ENCODE measurements at places on chromosomes 11 and 22. TPM values are rescaled to one million over a fixed set of nuclear protein-coding genes. Genes with fewer than 3 reads are reported as not detected.

The CELSR1 gene
- 0.81 TPM for total RNA-seq

- no peak for DNase-seq
Observed at GRCh38 chr22:30307041-30307574, 17.8 kb upstream of the CASTOR1 start.

The TFIP11 gene
- 15.0 TPM for total RNA-seq

DNA sequence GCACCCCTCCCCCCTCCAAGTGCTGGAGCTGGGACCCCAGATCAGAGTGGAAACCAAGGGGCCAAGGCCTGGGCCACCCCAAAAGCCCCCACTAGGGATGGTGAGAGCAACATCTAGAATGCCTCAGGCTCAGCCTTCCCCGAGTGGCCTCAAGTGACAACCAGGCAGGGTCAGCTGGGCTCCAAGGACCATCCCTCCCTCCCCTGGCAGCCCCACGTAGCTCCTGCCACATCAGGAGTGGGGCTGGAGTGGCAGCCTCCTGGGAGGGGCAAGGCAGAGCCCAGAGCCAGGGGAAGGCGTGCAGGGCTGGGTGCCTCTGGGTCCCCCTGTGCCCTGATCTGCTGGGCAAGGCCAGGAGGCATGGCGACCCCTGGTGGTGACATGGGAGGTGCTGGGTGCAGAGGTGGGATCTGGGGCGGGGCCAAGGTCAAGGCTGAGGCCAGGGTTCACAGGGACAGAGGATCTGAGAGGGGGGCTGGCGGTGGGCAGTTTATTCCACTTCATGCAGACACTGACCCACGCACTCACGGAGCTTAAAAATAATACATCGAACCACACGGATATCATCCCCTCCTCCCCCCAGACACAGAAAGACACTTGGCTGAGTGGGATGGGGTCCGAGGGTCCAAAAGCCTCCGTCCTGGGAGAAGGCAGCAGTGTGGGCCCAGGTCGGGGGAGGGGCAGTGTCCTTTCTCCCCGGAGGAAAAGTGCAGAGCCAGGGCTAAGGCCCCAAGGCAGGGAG, 15.8 kb upstream of the EHD1 start:
- DNase-seq: peak; percentile 90

DNA sequence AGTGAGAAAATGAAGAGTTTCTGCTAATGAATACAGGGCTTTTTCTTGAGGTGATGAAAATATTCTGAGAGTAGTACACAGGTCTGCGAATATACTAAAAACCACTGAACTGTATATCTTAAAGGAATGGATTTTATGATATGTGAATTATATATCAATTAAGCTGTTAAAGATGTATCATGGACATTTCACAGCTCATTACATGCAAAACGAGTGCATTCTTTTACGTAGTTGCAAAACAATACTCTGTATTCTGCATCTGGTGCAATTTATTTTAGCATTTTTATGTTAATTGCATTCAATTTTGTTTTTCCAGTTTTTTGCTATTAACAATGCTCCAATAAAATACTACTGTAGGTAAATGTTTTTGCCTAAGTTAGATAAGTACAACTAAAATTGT, 411.6 kb downstream of the DYNC2H1 start:
- no peak for DNase-seq

GRCh38 chr11:32168924-32169323, 78.0 kb downstream of the RCN1 start:
- no peak for DNase-seq
